ENCODE measurements at places on chromosomes 13 and 19. TPM values are rescaled to one million over a fixed set of nuclear protein-coding genes. Genes with fewer than 3 reads are reported as not detected.

GRCh38 chr13:22091971-22092300 is 421.1 kb downstream of the FGF9 start:
- no peak for DNase-seq

GRCh38 chr19:48044561-48044960 is 682 bp upstream of the CABP5 start:
- DNase-seq, result no peak

- no peak for DNase-seq
Observed at GRCh38 chr19:49786376-49786820, 19.6 kb downstream of the AP2A1 start.

DNA sequence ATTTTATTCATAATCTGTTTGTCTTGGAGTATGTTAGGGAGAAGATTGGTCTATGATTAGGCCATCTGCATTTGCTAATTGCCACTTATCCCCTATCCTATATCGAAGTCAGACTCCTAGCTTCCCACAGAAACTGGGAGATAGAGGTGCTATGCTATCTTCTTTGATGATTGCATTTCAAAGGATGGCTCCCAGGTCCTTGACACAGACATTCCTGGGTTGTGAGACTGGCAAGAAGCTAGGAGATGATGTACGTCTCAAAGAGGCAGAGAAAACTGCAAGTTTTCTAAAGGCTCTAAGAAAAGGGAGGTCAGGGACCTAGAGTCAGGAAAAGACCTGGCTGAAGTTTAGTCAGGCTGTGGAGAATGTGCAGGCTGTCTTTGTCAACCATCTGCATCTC is 1251.9 kb downstream of the PCDH17 start:
- DNase-seq, result no peak

STRN4 gene
- 27.8 TPM for total RNA-seq

GRCh38 chr13:106565127-106565775 is 2.7 kb downstream of the ARGLU1 start:
- DNase-seq, result no peak

DNA sequence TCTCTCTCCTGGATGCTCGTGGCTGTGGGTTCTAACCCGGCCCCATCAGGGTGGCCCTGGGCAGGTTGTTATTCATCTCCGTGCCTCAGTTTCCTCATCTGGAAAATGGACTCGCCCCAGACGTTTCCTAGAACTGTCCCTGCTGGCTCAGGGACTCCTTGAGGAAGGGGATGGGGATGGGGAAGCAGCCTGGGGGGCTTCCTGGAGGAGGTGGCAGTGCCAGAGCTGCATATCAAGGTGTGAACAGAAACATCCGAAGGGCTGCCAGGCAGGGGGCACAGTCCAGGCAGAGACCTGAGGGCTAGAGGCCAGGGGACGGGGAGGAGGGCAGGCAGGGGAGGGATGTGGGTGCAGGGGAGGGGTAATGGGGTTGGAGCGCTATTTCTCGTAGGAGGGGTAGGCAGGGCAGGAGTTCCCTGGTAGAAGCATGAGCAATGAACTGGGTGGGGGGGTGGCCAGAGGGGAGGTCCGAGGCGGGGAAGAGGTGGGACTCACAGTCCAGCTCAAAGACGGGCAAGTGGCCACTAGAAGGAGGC is 3.6 kb upstream of the ELANE start:
- no peak for DNase-seq

- DNase-seq, result peak; percentile 78
Observed at GRCh38 chr19:49677901-49678674, 1.0 kb downstream of the PRMT1 start.

GRCh38 chr13:20637811-20638210 is 65.7 kb upstream of the IL17D start:
- no peak for DNase-seq

DNA sequence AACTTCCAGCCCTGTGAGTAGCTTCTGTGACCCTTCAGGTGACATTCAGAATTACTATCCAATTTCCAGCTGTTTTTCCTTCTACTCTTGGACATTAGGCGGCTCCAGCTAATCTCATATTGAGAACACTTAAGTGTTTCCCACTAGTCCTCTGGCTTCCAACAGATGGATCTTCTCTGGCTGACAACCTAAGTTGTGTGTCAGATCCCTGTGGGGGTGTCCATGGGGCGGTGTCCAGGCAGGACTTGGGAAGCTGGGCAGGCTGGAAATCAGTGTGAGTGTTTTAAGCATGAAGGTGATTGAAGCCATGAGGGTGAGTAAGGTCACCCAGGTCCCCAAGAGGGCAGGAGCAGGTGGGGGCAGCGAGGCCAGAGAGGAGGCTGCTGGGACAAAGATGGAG is 10.1 kb downstream of the CNOT3 start:
- no peak for DNase-seq

DNA sequence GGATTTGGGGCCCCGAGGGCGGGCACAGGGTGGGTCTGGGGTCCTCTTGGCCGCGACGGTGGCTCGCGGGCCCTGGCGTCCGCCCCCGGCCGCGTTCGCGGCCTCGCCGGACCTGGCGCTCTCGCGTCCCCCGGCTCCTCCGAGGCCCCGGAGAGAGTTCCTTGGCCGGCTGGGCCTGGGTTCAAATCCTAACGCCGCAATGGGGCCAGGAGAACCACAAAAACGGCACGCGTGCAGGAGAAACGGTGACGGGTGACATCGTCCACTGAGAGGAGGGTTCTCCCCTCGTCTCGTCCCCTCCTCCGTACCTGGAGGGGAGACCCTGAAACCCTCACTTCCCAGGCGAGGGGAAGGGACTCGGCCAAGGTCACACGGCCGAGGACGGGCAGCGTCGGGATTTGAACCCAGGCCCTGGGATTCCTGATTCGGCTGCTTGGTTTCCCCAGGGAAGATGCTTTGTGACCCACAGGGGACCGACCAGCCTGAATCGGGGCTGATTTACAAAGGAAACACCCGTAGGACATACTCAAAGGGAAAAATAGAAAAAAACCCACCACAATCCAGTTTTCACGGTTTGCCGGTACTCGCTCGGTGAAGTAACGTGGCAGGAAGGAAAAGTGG is 624 bp downstream of the SAFB start:
- DNase-seq, result peak; percentile 78

TMEM145 gene
- 0.67 TPM for total RNA-seq

- DNase-seq, result peak; percentile 6
Observed at GRCh38 chr13:69683921-69684686, 423.5 kb upstream of the ATXN8OS start.

- DNase-seq, result no peak
Observed at GRCh38 chr19:518598-519231, 11.4 kb downstream of the TPGS1 start.

- no peak for DNase-seq
Observed at GRCh38 chr13:42808341-42808940, 27.1 kb downstream of the FAM216B start.

- no peak for DNase-seq
Observed at GRCh38 chr13:68745502-68745901, 1362.1 kb upstream of the ATXN8OS start.

GRCh38 chr19:46390866-46391265 is 22.5 kb downstream of the CCDC8 start:
- DNase-seq, result no peak

DNA sequence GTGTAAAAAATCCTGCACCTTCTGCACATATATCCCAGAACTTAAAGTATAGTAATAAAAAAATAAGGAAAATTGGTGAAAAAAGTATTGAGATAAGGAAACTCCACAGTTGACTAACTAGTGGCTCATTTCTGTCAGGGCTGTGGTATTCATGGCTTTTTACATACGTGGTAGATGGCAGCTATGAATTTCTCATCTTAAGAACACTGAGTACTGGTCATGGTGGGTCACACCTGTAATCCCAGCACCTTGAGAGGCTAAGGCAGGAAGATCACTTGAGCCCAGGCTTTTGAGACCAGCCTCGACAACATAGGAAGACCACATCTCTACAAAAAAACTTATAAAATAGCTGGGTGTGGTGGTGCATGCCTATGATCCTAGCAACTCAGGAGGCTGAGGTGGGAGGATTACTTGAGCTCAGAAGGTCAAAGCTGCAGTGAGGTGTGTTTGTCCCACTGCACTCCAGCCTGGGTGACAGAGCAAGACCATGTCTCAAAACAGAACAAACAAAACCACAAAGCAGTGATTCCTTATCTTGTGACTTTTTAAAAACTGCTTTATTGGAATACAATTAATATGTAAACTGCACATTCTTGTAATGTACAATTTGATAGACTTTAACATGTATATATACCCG is 16.8 kb downstream of the SLAIN1 start:
- no peak for DNase-seq

GRCh38 chr13:100473087-100473486 is 115.5 kb downstream of the GGACT start:
- no peak for DNase-seq

DNA sequence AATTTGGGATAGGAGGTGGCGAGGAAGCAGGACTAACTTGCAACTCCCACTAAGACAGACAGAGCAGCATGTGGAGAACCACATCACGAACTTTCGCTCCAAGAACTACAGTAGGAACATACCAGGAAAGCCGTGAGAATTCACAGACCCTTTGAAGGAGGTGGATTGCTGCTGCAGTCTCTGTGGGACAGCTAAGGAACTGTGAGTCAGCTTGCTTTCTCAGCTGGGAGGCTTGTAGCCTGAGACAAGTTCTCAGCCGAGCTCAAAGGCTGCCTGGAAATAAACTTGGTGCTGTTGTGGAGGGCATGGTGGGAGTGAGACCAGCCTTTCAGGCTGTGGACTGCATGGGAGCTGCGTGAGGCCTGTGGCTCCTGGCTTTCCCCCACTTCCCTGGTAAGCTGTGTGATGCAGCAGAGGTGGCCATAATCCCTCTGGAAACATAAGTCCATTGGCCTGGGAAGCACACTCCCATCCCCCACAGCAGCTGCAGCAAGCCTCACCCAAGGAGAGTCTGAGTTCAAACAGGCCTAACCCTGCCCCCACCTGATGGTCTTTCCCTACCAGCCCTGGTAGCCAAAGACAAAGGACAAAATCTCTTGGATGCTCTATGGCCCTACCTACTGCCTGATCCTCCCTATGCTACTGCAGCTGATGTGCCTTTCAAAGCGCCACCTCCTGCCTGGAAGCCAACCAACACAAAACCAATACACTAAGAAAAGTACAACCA is 441.1 kb upstream of the HTR2A start:
- DNase-seq, result no peak

- no peak for DNase-seq
Observed at GRCh38 chr13:40477623-40478608, 188.5 kb downstream of the FOXO1 start.

DNA sequence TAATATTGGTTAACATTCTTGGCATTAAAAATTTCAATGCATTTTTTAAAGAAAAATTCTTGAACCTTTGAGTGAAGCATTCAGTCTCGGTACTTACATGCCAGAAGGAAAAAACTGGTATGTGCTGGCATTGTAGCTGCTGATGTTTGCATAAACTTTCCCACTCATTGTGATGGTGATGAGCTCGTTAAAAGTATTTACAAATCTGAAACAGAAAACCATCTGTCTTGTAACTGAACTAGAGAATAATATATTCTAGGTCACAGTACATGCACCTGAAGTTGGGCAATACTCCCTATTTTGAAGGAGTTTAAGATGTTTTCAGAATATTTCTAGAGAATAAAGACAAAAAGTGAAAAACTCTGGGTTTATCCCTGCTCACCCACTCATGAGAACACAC is 64.1 kb downstream of the SLC15A1 start:
- no peak for DNase-seq

- no peak for DNase-seq
Observed at GRCh38 chr13:91776611-91777193, 378.3 kb downstream of the GPC5 start.

GRCh38 chr13:93957371-93957770 is 522.1 kb downstream of the DCT start:
- no peak for DNase-seq

DNA sequence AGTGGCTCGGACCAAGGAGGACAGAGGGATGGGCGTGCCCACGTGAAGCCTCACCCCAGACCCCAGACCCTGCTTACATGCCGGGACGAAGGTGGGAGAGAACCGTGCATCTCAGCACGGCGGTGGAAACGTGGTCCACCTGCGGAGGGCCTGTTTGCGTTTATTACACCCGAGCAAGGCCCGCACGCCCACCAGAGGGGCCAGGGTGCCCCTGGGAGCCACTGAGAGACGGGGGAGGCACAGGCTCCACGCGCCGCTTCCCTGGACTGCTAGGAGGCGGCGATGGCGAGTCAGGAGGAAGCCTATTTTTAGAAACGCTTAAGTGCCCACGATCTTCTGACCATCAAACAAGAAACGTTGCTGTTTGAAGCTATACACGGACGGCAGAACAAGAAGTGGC is 80.7 kb downstream of the ATP11A start:
- no peak for DNase-seq

DNA sequence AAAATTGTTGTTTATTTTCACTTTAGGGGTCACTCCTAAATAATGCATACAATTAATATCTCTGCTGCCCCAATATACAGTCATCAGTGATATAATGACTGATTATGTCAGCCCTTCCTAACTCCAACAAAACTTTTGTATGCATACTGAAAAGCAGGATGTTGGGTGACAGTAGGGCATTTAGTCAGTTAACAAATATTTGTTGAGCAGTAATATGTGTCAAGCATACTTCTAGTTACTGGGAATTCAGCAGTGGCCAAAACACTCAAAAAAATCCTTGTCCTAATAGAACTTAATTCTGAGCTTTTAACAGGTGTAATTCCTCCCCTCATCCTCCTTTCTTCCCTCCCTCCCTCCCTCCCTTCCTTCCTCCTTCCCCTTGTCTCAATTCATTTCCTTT is 560.7 kb upstream of the KLHL1 start:
- DNase-seq, result no peak

DNA sequence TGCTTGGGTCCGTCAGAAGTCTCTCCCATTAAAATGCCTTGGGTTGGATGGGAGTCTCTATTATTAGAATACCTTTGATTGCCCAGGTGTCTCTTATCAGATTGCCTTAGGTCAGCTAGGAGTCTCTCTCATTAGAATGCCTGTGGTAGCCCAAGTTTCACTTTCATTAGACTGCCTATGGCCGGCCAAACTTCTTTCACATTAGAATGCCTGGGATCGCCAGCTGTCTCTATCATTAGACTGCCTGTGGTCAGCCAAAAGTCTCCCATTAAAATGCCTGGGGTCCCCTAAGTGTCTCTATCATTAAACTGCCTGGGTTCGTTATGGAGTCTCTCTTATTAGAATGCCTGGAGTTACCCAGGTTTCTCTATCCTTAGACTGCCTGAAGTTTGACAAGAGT is 1476.7 kb downstream of the UQCRFS1 start:
- no peak for DNase-seq

GRCh38 chr13:112246731-112247470 is 129.3 kb upstream of the SPACA7 start:
- DNase-seq, result no peak

SLC5A5 gene
- total RNA-seq, result not detected

- no peak for DNase-seq
Observed at GRCh38 chr13:58587183-58587582, 955.6 kb downstream of the PCDH17 start.

- DNase-seq, result no peak
Observed at GRCh38 chr19:14473073-14473977, 1.8 kb downstream of the PTGER1 start.

KL gene
- total RNA-seq, result 1.1 TPM

Measured in pancreas (tissue), 10 donors.